Left lobe of liver (tissue), 2 donors: ENCODE measurements at places on chromosomes 4 and X.

- DNase-seq, result peak; percentile 83
These were observed 8.9 kb upstream of the GSX2 start for GRCh38 chr4:54090804-54091623.

DNA sequence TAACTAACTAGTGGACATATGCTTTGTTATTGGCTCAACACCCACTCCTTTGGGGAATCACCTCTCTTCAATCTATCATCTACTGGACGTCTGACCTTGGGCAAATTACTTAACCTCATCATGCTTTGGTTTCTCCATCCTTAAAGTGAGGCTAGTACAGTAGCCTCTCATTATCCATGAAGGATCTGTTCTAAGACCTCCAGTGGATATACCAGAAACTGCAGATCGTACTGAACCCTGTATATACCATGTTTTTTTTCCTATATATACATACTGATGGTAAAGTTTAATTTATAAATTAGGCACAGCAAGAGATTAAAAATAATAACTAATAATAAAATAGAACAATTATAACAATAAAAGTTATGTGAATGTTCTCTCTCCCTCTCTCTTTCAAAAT is 56.2 kb downstream of the HMGB3 start:
- no peak for DNase-seq

DNA sequence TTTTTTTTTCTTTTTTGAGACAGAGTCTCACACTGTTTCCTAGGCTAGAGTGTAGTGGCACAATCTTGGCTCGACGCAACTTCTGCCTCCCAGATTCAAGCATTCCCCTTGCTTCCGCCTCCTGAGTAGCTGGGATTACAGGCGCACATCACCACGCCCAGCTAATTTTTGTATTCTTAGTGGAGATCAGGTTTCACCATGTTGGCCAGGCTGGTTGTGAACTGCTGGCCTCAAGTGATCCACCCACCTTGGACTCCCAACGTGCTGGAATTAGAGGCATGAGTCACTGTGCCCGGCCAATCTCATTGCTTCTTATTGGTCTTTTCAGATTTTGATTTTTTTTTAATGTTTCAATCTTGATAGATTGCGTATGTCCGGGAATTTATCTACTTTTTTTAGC is 124.4 kb downstream of the NBDY start:
- DNase-seq, result no peak

- DNase-seq, result no peak
These were observed 459.4 kb upstream of the LCORL start for GRCh38 chr4:18480928-18481327.

DNA sequence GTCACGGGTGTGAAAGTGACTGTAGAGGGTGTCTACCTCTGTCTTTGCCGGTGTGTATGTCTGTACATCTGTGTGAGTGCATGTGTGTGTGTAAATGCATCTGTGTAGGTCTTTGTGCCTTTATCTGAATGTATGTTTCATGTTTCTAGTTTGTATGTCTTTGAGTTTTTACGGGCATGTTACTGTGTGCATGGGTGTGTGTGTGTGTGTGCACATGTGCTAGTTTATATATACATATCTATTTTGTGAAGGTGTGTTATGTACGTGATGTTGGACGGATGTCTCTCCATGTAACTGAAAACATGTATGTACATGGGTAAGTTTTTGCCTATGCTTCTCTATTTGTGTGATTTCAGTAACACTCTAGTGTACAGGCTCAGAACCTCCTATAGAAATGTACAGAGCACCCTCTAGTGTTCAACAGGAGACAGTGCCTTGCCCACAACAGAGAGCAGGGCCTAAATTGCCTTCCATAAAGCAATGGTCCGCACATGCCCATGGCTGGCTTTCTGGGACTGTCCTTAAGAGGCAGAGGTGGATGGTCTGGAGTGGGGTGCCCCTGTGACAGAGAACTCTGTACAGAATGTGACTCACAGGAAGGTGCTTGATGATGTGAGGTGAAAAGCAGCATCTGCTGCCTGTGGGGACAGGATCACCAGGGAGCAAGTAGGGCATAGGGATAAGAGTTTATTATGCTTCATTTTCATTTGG is 343.5 kb downstream of the RAPGEF2 start:
- DNase-seq, result no peak

GRCh38 chr4:6472387-6473263 is at the start of gene PPP2R2C:
Gene PPP2R2C (minus strand): TSS chr4:6472614. CDS start chr4:6472229, 385 bp downstream.
- DNase-seq, result peak; percentile 37

DNA sequence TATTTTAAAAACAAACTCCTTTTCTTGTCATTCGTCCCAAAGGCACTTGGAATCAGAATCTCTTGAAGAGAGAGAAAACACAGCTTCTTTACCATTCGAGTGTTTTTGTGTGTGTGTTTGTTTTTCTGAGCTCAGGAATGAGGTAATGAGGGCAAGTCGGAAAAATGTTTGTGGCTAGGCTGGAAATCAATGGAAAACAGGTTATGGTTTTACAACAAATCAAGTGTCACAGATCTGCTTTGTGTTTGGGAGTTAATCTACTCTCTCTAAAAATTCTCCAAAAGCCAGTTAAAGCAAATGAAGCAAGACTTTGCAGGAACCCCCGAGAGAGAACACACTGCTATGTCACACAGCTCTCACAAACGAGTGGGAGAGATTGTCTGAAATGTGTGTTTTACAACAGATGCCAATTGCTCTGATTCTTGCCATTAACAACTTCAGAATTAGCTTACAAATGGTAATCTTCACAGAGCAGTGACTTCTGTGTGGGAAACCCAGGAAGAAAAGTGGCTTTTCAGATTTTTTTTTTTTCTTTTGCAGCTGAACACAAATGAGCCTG is 264.1 kb downstream of the CBLL2 start:
- no peak for DNase-seq

- DNase-seq, result no peak
These were observed 76.4 kb upstream of the TAPT1 start for GRCh38 chr4:16302648-16303047.

DNA sequence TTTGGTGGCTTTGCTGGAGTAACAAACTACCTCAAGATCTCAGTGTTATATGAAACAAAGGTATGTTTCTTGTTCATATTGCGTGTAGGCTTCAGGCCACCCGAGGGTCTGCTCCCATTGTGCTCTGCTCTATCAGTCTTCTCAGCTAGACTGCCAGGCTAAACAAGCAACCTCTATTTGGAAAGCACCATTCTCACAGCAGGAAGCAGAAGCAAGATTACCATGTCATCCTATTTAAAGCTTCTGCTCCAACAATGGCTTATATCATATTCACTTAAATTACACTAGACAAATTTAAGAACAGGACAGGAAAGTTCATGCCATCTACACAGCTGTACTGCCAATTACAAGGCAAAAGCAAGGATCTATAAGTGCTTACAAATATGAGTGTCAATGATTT is 385.8 kb downstream of the PPARGC1A start:
- DNase-seq, result no peak

DNA sequence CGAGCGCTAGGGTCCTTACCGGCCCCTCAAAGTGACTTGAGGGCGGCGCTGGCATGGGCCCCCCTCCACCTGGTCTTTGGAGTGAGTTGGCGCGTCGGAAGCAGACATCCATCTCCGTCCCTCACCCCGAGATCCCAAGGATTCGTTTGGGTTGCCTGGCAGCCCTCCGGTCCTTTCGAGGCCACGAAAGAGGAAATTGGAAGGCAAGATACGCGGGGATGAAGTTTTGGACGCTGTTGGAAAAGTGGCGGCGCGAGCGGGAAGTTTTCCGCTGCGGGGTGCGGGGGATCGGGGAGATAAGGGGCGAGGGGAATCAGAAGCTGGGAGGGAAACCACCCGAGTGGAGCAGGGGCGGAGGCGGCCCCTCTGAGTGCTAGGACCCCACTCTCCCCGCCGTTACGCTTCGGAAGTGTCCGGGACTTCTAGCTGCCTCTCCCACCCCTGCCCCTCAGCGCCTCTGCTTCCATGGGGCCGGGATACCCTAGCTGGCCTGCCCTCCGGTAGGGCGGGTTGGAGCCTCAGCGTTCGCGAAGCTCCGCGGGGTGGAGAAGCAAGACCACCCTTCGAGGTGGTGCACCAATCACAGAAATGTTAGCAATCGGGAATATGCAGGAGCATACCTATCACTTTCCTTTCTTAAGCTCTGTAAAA is 57.8 kb downstream of the FRMPD3 start:
- no peak for DNase-seq

DNA sequence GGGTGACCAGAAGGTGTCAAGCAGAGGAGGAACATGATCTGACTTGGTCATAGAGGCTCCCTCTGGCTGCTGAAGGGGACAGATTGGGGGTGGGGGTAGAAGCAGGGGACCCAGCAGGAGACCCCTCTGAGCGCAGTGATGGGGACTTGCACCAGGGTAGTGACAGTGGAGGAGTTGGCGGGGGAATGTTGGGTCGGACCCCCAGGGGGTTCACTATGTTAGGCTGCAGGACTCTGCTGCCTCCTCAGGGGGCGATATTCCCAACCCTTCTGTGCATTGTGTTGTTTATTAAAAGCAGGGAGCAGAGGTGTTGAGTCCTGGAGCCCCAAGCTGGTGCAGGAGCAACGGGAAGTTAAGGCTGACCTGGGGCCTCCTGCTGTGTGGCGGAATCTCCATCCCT is 8.8 kb downstream of the WDR13 start:
- DNase-seq, result no peak

DNA sequence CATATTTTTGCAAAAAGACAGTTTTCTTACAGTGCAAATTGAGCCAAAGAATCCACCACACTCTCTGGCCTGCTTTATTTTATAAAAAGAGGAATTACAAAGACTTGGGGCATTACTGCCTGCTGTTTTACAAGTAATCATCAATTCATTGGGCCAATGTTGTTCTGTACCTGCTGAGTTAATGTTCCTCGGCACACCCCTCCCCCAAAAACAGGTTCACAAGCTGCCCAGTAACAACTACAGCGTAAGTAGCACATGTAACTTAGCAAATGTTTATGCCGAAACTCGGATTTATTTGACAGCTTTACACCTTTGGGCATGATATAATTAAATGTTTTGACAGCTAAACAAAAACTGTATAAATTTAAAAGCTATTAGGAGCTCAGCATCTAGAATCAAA is 214.6 kb upstream of the MAB21L2 start:
- no peak for DNase-seq

- no peak for DNase-seq
These were observed 228.1 kb upstream of the PRPS2 start for GRCh38 chrX:12563121-12563520.

- no peak for DNase-seq
These were observed 665 bp downstream of the RBM41 start for GRCh38 chrX:107117993-107118321.

- DNase-seq, result no peak
These were observed 14.0 kb upstream of the DUSP9 start for GRCh38 chrX:153633048-153633447.

DNA sequence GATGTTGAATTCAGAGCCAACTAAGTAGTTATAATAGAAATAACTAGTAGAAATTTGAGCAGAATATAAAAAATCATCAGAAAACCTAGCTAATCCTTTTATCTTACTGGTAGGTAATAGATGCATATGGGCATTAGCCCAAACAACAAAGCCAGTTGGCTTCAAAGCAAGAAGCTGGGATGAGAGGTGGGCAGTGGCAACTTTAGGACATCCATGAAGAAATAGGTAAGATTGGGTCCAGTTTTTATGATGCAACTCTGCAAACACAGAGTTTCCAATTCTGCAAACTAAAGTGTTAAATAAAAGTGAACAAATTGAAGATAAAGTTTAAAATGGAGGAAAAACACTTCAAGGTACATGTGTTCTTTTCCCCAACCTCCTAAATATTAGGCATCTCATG is 5.1 kb downstream of the PGRMC2 start:
- no peak for DNase-seq

DNA sequence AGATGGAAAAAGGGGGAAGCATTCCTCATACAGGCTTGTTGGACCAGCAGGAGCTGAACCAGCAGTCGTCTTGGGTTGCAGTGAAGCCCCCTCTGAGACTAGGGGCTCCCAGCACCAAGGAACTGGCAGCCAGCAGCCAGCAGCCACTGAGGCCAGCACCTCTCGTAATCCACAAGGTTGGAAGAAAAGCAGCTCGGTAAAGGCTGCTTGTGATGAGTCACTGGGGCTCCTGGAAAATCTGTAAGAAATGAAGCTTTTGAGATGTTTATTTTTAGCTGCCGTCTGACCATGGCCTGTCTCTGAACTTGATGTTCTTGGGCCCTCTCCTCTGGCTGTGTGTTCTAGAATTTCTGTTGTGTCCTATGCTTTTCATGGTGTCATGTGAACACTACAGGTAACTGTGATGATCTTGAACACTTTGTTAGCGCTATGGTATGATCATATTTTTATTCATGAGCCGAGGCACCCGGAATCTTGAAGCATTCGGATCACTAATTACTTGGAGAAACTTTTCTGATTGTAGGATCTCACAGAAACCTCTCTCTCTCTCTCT is 18.6 kb downstream of the CLCN4 start:
- DNase-seq, result no peak

- DNase-seq, result no peak
These were observed 104.4 kb upstream of the CBR4 start for GRCh38 chr4:169114341-169114974.

DNA sequence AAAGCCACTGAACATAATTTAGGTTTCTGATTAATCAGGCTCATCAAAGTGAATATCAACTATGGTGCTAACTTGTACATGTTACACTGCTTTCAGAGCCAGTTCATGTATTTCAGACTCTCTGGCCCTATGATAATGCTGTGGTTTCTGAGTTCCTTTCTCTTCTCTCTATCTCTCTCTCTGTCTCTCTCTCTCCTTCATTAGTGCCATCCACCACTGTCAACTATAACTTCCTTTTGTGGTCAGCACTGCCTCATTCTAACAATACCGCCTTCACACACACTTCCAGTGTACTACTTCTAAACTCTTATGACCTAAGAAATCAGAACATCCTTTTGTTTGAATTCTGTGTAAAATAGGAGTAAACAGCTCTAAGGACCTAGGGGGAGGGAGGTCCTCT is 907.1 kb downstream of the RPA4 start:
- DNase-seq, result no peak

GRCh38 chrX:150253959-150254620 is 109.0 kb upstream of the MAMLD1 start:
- DNase-seq, result no peak

DNA sequence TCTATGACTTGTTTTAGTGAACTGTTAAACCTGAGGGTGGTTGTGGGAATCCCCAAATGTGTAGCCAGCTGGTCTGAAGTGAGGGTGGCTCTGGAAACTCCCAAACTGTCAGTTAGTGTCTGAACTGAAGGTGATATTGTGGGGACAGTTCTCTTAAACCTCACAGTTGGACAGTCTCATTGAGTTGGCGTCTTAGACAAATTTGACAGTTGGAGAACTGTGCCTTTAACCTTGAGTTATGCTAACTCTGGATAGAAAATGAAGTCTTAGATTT is 20.7 kb upstream of the CTSO start:
- no peak for DNase-seq

GRCh38 chr4:80201252-80202151 is 4.2 kb downstream of the PRDM8 start:
- DNase-seq, result no peak

GRCh38 chrX:40434443-40434842 is 146.3 kb upstream of the ATP6AP2 start:
- DNase-seq, result no peak
